ENCODE measurements at places on chromosomes 3 and 15. TPM values are rescaled to one million over a fixed set of nuclear protein-coding genes. Genes with fewer than 3 reads are reported as not detected.

Gene LRRC2
- total RNA-seq = 10.2 TPM

Gene COL6A6
- total RNA-seq = 0.40 TPM

GRCh38 chr3:129211772-129212171 lies 28.1 kb upstream of the CNBP start:
- H3K4me1 ChIP-seq = no peaks in the 10 kb centered on the region
- no peak overlapping the region for H3K27ac ChIP-seq
- H3K4me3 ChIP-seq = no peak overlapping the region
- DNase-seq = peak; percentile 57
- H3K27me3 ChIP-seq = no peaks in the 10 kb centered on the region
- H3K36me3 ChIP-seq = no peaks in the 10 kb centered on the region

- no peak overlapping the region for H3K4me3 ChIP-seq
- peaks cover 43% of the 10 kb centered on the region for H3K36me3 ChIP-seq
- no peak for DNase-seq
- no peaks in the 10 kb centered on the region for H3K27me3 ChIP-seq
- H3K27ac ChIP-seq = no peak overlapping the region
These were observed 8.7 kb downstream of the HLTF start for GRCh38 chr3:149077628-149078027.

Gene HEG1
- 24.9 TPM for total RNA-seq

- H3K4me1 ChIP-seq = no peaks in the 10 kb centered on the region
- H3K36me3 ChIP-seq = no peaks in the 10 kb centered on the region
- H3K27ac ChIP-seq = no peak overlapping the region
- H3K4me3 ChIP-seq = no peak overlapping the region
- no peaks in the 10 kb centered on the region for H3K27me3 ChIP-seq
These were observed 6.2 kb downstream of the ZDHHC3 start for GRCh38 chr3:44969828-44970179.

- H3K36me3 ChIP-seq = no peaks in the 10 kb centered on the region
- H3K27me3 ChIP-seq = peaks cover 20% of the 10 kb centered on the region
- H3K27ac ChIP-seq = no peak overlapping the region
- no peak overlapping the region for H3K4me3 ChIP-seq
- DNase-seq = no peak
These were observed 108.9 kb downstream of the LRTM1 start for GRCh38 chr3:54818942-54819341.

- H3K27ac ChIP-seq = no peak overlapping the region
- no peaks in the 10 kb centered on the region for H3K27me3 ChIP-seq
- H3K4me1 ChIP-seq = no peaks in the 10 kb centered on the region
- no peaks in the 10 kb centered on the region for H3K36me3 ChIP-seq
These were observed 30.3 kb downstream of the MYLK start for GRCh38 chr3:123853686-123854372.

Gene CD96
- not detected for total RNA-seq

- H3K4me1 ChIP-seq = no peaks in the 10 kb centered on the region
- no peak overlapping the region for H3K27ac ChIP-seq
- no peak overlapping the region for H3K4me3 ChIP-seq
- DNase-seq = no peak
- H3K36me3 ChIP-seq = no peaks in the 10 kb centered on the region
These were observed 832.6 kb upstream of the CADM2 start for GRCh38 chr3:84126160-84126559.

Gene PLCB2
- 4.1 TPM for total RNA-seq

Gene PLSCR2
- 34.6 TPM for total RNA-seq

DNA sequence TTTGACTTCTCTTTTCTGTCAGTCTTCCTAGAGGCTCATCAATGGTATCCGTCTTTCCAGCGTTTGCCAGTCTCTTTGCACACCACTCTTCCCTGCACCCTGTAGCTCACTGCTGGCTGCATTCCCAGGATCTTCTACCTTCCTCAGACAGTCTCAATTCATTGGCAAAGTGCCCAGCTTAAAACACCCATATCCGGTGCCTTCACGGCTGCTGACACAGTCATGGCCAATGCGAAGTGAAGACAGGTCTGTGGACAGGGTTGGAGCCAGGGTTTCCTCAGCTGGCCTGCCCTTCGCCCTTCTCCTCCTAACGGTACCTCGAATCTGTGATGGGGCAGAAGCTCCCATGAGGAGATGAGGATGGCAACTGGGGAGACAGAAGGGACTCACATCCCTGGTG lies 36.1 kb downstream of the PTH1R start:
- peaks cover 30% of the 10 kb centered on the region for H3K36me3 ChIP-seq
- H3K4me1 ChIP-seq = no peaks in the 10 kb centered on the region
- no peak overlapping the region for H3K27ac ChIP-seq
- no peak for DNase-seq
- no peaks in the 10 kb centered on the region for H3K27me3 ChIP-seq

DNA sequence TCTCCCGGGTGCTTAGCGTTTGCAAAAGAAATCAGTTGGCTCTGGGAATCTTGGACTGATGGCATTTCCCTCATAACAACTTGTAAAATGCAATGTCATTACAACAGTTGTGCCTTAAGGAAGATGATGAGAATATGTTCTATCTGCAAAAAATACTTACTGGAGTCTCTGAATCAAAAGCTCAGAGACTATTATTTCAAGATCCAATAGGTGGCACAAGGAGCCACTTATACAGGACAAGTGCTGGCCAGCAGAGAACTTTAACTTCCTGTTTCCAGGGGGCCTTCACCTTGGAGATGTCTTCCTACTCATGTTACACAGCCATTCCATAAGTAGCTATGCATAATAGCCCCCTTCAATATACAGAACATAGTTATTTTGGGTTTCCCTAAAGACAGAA lies 8.9 kb upstream of the RPS27L start:
- H3K36me3 ChIP-seq = no peaks in the 10 kb centered on the region
- no peak overlapping the region for H3K27ac ChIP-seq
- DNase-seq = no peak
- H3K4me3 ChIP-seq = no peak overlapping the region

- no peak overlapping the region for H3K27ac ChIP-seq
- H3K36me3 ChIP-seq = no peaks in the 10 kb centered on the region
- H3K27me3 ChIP-seq = no peaks in the 10 kb centered on the region
- peaks cover 6% of the 10 kb centered on the region for H3K4me1 ChIP-seq
These were observed 44.8 kb downstream of the ISL2 start for GRCh38 chr15:76381366-76381765.

Gene TMEM108
- total RNA-seq = 5.5 TPM

DNA sequence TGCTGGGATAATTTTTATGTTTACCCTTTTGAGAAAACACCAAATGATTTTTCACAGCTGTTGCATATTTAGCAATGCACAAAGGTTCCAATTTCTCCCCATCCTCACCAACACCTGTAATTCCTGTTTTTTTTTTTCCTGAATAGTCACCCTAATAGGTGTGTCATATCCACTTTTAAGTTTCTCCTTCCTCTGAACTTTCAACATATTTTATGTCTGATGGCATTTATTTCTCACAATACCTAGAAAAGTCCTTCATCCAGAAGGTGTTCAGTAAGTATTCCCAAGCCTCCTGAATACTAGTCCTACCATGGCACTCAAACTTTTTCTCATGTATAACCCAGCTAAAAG lies 1.5 kb downstream of the RPL24 start:
- DNase-seq = no peak
- peak overlapping the region; percentile 99 for H3K4me3 ChIP-seq
- H3K27me3 ChIP-seq = no peaks in the 10 kb centered on the region
- H3K27ac ChIP-seq = no peak overlapping the region
- H3K36me3 ChIP-seq = peaks cover 59% of the 10 kb centered on the region
- no peaks in the 10 kb centered on the region for H3K4me1 ChIP-seq

- no peak overlapping the region for H3K27ac ChIP-seq
- H3K27me3 ChIP-seq = no peaks in the 10 kb centered on the region
- DNase-seq = no peak
- no peaks in the 10 kb centered on the region for H3K36me3 ChIP-seq
These were observed 197.7 kb upstream of the CTNNB1 start for GRCh38 chr3:41001556-41001955.

Gene THAP10
- total RNA-seq = 6.1 TPM

DNA sequence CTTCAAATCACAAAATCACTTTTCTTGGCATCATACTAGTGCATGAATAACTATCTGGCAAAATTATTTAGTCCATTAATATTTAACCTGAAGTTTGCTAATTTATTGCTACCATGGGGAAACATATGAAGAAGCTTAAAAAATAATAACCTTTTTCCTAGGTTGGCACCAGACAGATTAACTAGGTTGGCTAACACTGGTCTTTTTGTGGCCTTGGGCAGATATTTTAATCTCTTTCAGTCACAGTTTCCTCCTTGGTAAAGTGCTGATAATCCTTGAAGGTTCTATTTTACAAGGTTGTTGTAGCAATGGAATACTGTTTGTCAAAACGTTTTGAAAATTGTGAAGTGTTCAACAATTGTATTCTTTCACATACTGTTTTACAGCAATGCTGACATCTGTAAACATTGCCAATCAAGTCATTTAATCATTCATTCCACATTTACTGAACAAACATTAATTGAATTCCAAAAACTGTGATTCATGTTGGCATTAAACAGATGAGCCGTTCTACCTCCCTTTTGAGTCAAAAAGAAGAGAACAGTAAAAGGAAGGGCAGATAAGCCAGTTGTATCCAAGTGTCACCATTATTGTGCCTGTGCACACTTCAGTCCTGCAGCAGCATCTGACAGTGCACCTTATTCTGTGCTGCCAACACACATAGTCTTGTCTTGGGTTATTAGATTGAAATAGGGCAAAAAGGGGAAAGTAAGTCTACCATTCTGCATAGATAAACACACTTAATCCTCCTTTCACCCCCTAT lies 21.9 kb downstream of the EPHA6 start:
- H3K27me3 ChIP-seq = no peaks in the 10 kb centered on the region
- H3K4me3 ChIP-seq = no peak overlapping the region
- DNase-seq = no peak

Gene VIPR1
- total RNA-seq = 11.7 TPM

DNA sequence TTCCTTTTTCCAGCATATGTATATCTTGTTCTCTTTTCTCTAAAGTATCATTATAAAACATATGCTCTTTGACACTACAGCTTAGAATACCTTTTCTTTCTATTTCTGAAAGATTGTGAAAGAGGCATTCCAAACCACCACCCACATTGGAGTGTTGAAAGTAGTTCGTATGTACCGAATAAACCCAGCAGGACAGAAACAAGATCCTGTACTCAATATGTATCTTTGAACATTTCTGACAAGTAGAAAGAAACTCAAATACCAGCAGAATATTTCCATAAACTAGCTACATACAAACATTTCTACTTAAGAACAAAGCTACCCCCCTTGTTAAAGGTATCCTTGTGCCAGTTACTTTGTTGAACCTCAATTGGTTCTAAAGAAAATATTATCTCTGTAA lies 415.3 kb upstream of the ALCAM start:
- no peak overlapping the region for H3K27ac ChIP-seq
- DNase-seq = no peak
- H3K27me3 ChIP-seq = no peaks in the 10 kb centered on the region

- H3K4me3 ChIP-seq = no peak overlapping the region
- H3K27me3 ChIP-seq = no peaks in the 10 kb centered on the region
These were observed 77.0 kb downstream of the KLF13 start for GRCh38 chr15:31403606-31404005.

- no peaks in the 10 kb centered on the region for H3K27me3 ChIP-seq
- H3K27ac ChIP-seq = no peak overlapping the region
- H3K36me3 ChIP-seq = no peaks in the 10 kb centered on the region
- no peak overlapping the region for H3K4me3 ChIP-seq
These were observed 293.3 kb downstream of the ZIC1 start for GRCh38 chr3:147702509-147702908.

GRCh38 chr3:52277071-52277964 lies 1.1 kb downstream of the WDR82 start:
- H3K36me3 ChIP-seq = peaks cover 35% of the 10 kb centered on the region
- peak; percentile 77 for DNase-seq
- peak overlapping the region; percentile 96 for H3K4me3 ChIP-seq
- H3K27ac ChIP-seq = peak overlapping the region; percentile 24
- H3K27me3 ChIP-seq = no peaks in the 10 kb centered on the region

Gene CYP1A2
- not detected for total RNA-seq

DNA sequence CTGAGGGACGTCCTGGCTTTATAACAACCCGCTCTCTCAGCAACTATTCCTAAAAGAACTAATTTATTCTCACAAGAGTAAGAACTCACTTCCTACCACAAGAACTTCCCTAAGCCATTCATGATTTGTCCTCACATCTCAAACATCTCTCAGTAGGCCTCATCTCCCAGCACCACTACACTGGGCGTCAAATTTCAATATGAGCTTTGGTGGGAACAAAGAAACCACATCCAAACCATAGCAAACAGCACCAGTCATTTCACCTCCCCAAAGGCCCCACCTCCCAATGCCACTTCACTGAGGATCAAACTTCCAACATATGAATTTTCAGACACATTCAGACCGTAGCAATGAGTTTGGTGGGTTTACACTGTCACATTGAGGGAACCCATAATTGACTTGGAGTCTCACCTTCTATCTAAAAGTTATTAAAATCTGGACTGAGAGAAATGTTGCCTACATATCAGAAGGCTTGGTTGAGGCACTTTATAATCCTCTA lies 116.4 kb upstream of the AGBL1 start:
- H3K27me3 ChIP-seq = no peaks in the 10 kb centered on the region
- no peak overlapping the region for H3K4me3 ChIP-seq
- H3K27ac ChIP-seq = no peak overlapping the region
- no peaks in the 10 kb centered on the region for H3K4me1 ChIP-seq

- DNase-seq = no peak
- H3K36me3 ChIP-seq = no peaks in the 10 kb centered on the region
- H3K27me3 ChIP-seq = no peaks in the 10 kb centered on the region
- H3K27ac ChIP-seq = no peak overlapping the region
- H3K4me1 ChIP-seq = no peaks in the 10 kb centered on the region
- H3K4me3 ChIP-seq = no peak overlapping the region
These were observed 14.7 kb upstream of the SYN2 start for GRCh38 chr3:11989383-11990038.

DNA sequence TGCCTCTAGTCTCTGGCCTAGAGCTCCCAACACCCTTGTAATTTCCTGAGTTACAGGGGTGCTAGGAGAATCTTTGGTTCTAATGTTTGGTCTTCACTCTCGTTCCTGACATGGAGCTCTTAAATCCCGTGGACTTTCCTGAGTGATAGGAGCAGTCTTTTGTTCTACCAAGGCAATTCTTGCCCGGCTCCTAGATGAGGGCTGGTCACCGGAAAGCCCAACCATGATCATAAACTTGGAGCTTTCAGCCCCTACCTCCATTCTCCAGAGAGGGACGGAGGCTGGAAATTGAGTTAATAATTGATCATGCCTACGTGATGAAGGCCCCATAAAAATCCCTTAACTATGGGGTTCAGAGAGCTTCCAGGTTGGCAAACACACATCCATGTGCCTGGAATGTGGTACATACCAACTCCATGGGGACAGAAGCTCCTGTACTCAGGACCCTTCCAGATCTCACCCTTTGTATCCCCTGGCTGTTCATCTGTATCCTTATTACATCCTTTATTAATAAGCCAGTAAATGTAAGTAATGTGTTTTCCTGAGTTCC lies 18.8 kb upstream of the GATM start:
- no peak overlapping the region for H3K4me3 ChIP-seq
- DNase-seq = no peak
- no peaks in the 10 kb centered on the region for H3K36me3 ChIP-seq
- peaks cover 3% of the 10 kb centered on the region for H3K4me1 ChIP-seq
- H3K27me3 ChIP-seq = peaks cover 8% of the 10 kb centered on the region

DNA sequence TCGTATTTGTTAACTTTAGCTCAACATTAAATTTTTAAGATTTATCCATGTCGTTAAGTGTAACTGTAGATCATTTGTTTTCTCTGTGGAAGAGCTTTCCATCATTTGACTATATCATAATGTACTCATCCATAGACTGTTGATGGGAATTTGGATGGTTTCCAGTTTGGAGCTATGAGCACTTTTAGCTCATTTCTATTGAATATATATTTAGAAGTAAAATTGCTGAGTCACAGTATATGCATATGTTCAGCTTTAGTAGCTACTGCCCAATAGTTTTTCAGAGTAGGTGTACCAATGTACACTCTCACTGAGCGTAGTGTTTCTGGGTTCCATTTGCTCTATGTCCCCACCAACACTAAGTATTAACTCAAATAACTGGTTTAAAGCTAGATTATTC lies 263.0 kb downstream of the ULK4 start:
- no peaks in the 10 kb centered on the region for H3K4me1 ChIP-seq
- H3K27me3 ChIP-seq = no peaks in the 10 kb centered on the region
- H3K27ac ChIP-seq = no peak overlapping the region
- no peak overlapping the region for H3K4me3 ChIP-seq
- H3K36me3 ChIP-seq = no peaks in the 10 kb centered on the region
